EH (cell line): ENCODE measurements at places on chromosomes 4 and X.

DNA sequence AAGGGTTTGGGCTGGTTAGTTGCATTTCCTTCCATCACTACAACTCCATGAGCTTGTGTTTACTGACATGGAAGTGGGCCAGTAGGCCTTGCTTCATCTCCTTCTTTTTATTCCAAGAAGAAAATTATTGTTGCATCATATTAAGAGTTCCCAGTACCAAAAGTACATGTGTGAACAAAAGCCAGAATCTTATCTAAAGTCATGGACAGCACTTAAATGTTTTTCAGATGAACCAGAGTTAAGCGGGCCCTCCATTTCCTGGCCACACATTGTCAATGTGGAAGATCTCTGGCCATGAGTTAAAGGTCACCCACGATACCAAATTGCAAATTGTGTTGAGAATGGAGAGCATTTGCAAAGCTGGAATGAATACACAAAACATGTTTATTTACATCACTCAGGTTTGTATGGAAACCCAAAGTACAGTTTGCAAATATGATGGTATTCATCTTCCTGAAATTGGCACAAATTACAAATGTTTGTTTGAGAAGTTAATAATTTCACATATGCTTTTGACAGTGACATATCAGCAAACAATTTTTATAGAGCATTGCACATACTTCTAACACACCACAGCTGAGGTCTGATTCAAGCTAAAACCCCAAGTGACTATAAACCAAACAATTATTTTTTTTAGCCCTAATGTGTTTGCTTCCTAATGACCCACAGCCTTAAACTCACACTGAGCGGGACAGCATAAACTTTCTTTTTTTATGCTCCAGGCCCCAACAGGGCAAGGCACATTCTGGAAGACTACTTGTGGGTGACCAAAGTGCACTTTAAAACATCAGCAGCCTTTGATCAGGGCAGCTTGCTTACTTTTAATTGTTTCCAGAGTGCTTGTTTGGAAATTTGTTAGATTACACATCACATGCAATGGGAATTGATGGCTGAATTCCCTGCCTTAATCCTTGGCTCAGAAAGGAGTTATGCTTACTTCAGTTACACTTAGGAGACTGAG, 502.9 kb upstream of the SLIT2 start:
- DNase-seq = peak; percentile 91

DNA sequence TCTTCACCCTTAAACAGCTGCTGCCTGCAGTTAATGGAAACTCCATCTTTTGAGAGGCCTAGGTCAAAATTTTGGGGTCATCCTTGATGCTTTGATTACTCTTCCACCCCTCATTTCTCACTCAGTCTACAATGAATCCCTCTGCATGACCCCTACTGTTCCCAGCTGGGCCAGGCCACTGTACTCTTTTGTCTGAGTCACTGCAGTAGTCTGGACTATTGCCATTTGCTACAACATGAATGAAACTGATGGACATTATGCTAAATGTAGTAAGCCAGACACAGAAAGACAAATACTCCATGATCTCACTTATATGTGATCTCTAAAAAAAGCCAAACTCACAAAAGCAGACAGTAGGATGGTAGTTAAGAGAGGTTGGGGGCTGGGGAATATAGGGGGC, 28.3 kb downstream of the STK32B start:
- peak; percentile 75 for DNase-seq

GRCh38 chr4:3426465-3427133, 15.2 kb upstream of the HGFAC start:
- no peak for DNase-seq

GRCh38 chr4:14871676-14872430, 130.4 kb upstream of the CPEB2 start:
- peak; percentile 19 for DNase-seq

- DNase-seq = no peak
Measured at GRCh38 chrX:1134976-1135375, 77.5 kb downstream of the CRLF2 start.

DNA sequence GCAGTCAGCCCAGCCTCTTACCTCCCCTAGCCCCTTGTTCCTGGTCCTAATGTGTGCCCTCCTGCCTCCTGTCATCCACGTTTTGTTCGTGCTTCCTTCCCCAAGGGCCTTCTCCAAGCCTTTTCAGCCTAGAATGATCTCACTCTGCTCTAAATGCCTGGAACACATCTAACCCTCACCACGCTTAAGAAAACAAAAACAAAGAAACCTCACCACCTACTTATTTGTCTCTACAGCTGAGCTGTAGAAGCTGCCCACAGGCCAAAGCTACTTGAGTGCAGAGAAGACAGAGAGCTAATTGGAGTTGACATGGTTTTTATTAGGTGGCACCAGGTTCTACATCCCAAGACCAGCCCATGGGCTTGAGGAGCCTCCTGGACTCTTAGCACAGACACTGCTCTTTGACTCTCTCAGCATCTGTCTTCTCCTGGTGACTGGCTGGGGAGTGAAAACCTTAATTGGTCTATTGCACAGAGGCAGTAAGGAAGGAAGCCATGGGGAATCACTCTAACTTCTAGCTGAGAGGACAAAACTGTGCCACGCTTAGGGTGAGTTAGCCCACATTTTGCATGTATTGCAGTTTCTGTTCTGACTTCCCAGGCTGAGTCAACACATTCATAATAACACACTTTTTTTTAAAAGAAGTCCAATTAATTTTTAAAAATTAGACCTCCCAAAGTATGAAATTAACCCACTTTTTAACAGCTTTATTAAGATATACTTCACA, 52.3 kb upstream of the PDK3 start:
- no peak for DNase-seq

DNA sequence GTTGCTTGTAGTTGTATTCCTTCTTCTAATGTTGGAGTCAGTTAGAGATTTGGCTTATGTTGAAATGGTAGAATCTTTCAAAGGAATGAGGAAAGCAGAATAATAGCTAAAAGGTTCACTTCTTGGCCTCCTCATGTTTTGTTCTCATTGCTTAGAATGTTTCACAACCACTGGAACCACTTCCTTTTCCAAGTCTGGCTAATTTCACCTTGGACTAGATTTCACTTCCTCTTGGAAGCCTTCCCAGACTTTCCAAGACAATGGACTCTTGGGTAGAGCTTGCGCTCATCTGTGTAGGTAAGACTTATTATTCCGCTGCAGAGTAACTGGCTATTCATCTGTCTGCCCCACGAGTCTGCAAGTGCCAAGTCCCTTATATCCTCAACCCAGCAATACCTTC, 8.3 kb downstream of the SPATA18 start:
- DNase-seq = peak; percentile 23

DNA sequence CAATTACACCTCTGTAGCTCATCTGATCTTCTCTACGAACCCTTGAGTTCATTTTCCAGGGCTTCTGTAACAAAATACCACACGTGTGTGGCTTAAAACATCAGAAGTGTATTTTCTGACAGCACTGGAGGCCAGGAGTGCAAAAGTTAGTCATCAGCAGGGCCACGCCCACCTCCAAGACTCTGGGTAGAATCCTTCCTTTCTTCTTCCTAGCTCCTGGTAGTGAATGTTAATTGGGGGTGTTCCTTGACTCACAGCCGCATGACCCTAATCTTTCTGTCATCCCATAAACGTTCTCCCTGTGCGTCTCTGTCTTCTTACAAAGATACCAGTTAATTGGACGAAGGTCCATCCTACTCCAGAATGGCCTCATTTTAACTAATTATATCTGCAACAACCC, 115.0 kb downstream of the TRIML1 start:
- DNase-seq = no peak
